Upper lobe of left lung (tissue), 6 donors: ENCODE measurements at places on chromosomes 7 and 10. TPM values are rescaled to one million over a fixed set of nuclear protein-coding genes. Genes with fewer than 3 reads are reported as not detected.

GRCh38 chr7:75533926-75534325 lies 41.8 kb downstream of the SPDYE5 start:
- no peaks in the 10 kb centered on the region for H3K27me3 ChIP-seq
- no peak overlapping the region for H3K27ac ChIP-seq
- H3K4me3 ChIP-seq, result no peak overlapping the region
- no peak for DNase-seq
- H3K4me1 ChIP-seq, result peaks cover 6% of the 10 kb centered on the region
- peaks cover 37% of the 10 kb centered on the region for H3K36me3 ChIP-seq

DNA sequence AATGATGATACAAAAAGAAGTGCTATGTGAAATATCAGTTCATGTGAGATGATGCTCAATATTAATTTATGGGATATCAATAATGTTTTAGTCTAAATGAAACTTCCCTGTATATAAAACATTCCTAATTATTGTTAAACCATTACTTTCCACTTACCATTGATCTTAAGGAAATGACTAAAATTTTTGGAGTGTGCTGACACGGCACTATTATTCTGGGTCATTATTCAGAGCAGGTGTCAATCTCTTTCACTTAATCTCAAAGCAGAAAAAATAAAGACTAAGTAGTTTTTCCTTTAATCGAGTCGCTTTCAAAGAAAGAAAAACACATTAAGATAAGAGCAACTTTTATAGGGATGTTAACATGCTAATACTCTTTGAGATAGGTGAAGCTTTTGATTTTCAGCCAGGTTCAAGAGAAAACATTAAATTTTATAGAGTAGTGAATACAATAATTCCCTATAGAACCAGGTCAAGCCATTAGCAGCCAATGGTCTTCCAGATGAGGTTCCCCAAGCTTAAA lies 11.4 kb upstream of the CREB5 start:
- no peaks in the 10 kb centered on the region for H3K4me1 ChIP-seq
- no peaks in the 10 kb centered on the region for H3K27me3 ChIP-seq

- no peaks in the 10 kb centered on the region for H3K4me1 ChIP-seq
- H3K36me3 ChIP-seq, result no peaks in the 10 kb centered on the region
- H3K27me3 ChIP-seq, result no peaks in the 10 kb centered on the region
Observed at GRCh38 chr7:132295175-132295574, 281.1 kb downstream of the PLXNA4 start.

The NFKB2 gene
- 67.6 TPM for total RNA-seq

The TTYH3 gene
- total RNA-seq, result 62.9 TPM

The RAB19 gene
- total RNA-seq, result 3.6 TPM

DNA sequence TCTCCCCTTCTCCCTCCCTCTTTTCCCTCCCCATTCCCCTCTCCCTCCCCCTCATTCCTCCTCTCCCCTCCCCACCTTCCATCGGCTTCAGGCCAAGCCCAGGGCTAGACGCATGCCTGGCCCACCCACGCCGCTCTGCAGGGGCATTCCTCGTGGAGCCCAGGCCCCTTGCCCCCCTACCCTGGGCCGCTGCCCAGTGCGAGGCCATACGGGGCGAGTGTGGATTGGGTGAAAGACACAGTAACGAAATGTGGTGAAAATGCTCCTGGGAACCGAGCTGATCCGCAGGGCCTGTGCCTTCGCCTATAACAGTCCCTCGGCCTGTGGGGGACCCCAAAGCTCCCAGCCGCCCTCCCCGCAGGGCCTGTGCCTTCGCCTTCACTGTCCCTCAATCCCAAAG lies 28.3 kb downstream of the ADGRA1 start:
- no peaks in the 10 kb centered on the region for H3K27me3 ChIP-seq
- no peak overlapping the region for H3K4me3 ChIP-seq
- H3K36me3 ChIP-seq, result no peaks in the 10 kb centered on the region
- H3K4me1 ChIP-seq, result no peaks in the 10 kb centered on the region

- no peaks in the 10 kb centered on the region for H3K36me3 ChIP-seq
- DNase-seq, result no peak
- no peak overlapping the region for H3K4me3 ChIP-seq
- H3K27me3 ChIP-seq, result no peaks in the 10 kb centered on the region
Observed at GRCh38 chr10:4093438-4093837, 308.4 kb upstream of the KLF6 start.

DNA sequence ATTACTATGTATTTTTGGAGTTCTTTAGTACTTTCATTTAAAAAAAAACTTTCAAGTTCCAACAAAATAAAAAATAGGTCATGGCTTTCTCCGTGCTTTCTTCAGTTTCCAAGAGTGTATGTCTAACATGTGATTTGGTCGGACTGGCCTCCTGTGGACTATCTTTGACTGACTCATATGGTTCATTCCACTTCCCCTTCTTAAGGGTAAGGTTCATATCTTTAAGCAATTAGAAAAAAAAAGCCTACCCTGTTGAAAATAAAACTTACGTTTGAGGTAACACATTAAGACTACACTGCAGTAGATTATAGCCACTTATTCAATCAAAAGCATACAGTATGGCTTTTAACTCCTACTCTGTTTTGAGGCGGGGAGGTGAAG lies 112.8 kb upstream of the AHR start:
- no peak overlapping the region for H3K27ac ChIP-seq
- no peaks in the 10 kb centered on the region for H3K4me1 ChIP-seq
- H3K4me3 ChIP-seq, result no peak overlapping the region
- no peaks in the 10 kb centered on the region for H3K36me3 ChIP-seq
- no peaks in the 10 kb centered on the region for H3K27me3 ChIP-seq
- no peak for DNase-seq
